ENCODE measurements at places on chromosomes 12 and 14.

DNA sequence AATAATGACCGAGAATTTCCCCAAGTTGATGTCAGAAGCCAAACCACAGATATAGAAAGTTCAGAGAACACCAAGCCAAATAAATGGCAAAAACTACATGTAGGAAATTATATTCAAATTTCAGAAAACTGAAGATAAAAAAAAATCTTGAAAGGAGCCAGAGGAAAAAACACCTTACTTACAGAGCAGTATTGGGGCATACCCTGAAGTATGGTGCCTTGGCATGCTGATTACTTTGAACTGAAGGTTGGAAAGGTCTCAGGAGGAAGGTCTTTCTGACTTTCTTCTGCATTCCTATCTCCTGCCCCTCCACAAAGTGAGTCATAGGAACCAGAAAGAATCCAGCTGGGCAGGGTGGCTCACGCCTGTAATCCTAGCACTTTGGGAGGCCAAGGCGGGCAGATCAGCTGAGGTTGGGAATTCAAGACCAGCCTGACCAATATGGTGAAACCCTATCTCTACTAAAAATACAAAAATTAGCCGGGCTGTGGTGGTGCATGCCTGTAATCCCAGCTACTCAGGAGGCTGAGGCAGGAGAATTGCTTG lies 8.8 kb upstream of the FGF6 start:
- no peak for DNase-seq

DNA sequence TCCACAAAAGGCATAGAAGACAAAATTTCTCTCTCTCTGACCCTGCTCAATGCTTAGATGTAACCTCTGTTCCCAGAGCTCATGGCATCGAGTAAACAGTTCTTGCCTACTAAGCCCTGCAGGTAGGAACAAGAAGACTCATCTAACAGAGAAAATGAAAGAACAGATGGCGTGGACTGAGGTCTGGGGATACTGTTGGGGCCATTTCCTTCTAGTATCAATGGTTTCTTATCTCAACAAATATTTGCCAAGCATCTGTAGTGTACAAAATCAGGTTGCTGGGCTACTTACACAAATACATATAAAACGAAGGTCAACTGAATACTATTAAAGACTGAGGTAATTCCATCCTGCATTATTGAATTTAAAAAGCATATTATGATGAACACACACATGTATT lies 93.3 kb downstream of the RIMBP2 start:
- no peak for DNase-seq

DNA sequence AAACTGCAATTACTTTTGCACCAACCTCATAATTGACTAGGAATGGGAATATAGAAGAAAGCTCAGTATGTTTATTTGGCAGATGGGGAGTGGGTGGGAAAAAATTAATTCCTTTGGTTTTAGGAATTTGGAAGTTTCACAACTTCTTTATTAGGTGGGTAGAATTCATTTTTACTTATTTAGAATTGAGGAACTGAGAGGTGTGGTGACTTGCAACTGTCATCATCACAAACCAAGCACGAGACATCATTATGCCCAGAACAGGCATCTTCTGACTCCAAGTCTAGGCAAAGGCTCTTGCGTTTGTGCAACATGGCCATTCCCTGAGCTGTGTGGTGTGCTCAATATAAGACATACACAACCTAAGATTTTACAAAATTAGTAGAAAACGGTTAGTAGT lies 380.0 kb downstream of the ATP23 start:
- DNase-seq = no peak

- DNase-seq = no peak
These were observed 144.5 kb upstream of the KRAS start for GRCh38 chr12:25395227-25395626.

GRCh38 chr12:94208622-94208966 lies 60.2 kb downstream of the PLXNC1 start:
- no peak for DNase-seq
